ENCODE measurements at places on chromosomes 6 and 20.

DNA sequence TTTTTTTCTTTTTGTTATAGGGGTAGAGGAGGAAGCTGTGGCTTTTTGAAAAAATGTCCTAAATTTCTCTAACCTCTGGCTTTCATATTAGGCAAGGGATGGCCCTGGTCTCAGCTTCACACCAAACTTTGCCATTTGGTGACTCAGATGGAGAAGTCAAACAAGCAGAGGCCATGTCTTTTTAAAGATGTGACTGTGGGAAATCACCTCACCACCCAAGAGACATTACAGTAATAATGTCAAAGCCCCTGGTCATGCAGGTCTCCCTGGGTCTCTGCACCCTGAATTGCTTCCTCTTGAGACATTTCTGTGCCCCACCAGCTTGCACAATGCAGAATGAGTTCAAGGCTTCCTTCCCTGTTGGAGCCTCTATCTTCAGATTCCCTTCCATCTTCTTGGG, 39.5 kb upstream of the ADGRF5 start:
- DNase-seq, result no peak

GRCh38 chr6:72132851-72133250, 246.5 kb downstream of the RIMS1 start:
- no peak for DNase-seq

- no peak for DNase-seq
These were observed 47.7 kb upstream of the CST5 start for GRCh38 chr20:23926944-23927872.

GRCh38 chr6:34804543-34804942, 12.7 kb downstream of the BLTP3A start:
- DNase-seq, result no peak

DNA sequence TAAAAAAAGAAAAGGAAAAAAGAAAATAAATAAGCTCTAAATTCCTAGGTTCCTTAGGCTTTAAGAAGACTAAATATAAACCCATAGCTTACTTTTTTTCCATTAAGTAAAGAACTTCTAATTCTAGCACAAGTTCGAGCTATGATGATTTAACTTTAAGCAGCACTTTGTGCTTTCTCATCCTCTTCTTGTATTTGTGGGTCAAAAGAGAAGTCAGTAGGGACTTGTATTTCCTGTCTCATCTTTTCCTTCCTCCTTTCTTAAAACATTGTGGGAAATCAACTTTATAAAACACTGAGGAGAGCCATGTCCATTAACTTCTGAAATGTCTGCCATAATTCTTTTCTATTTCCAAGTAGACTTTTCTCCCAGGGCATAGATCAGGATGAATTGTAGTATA, 637.7 kb upstream of the CITED2 start:
- no peak for DNase-seq

GRCh38 chr20:58308680-58309527, 611 bp upstream of the RAB22A start:
- peak; percentile 12 for DNase-seq

GRCh38 chr6:105251689-105252088, 71.9 kb upstream of the POPDC3 start:
- no peak for DNase-seq

DNA sequence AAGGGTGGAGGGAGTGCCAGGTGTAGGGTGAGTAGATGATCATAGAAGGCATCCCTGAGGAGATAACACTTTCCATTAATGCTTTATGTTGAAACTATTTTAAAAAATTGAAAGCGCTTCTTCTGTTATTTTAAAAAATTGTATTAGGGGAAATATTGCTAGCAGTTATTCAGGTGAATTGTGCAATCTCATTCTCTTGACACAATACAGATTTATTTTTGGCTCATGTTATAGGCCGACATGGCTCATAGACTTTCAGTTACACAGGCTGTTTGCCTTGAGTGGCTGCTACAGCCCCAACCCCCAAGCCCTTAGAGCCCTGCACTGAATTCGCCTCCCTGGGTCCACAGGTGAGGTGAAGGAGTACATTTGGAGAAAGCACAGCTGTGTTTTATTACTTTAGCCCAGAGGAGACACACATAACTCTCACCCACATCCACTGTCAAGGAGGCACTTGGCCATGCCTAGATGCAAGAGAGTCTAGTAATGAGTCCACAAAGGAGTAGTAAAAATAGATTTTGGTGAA, 228.2 kb downstream of the RFPL4B start:
- no peak for DNase-seq

DNA sequence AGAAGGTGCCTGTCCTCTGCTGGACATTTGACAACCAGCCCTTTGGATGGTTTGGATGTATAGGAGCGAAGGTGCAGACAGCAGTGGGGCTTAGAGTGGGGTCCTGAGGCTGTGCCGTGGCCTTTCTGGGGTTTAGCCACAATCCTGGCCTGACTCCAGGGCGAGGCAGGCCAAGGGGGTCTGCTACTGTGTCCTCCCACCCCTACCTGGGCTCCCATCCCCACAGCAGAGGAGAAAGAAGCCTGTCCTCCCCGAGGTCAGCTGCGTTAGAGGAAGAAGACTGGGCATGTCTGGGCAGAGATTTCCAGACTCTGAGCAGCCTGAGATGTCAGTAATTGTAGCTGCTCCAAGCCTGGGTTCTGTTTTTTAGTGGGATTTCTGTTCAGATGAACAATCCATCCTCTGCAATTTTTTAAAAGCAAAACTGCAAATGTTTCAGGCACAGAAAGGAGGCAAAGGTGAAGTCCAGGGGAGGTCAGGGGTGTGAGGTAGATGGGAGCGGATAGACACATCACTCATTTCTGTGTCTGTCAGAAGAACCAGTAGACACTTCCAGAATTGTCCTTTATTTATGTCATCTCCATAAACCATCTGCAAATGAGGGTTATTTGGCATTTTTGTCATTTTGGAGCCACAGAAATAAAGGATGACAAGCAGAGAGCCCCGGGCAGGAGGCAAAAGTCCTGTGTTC, 1.3 kb upstream of the CDKN1A start:
- DNase-seq, result no peak

GRCh38 chr6:111973927-111974639, 79.8 kb upstream of the CCN6 start:
- peak; percentile 63 for DNase-seq

- peak; percentile 3 for DNase-seq
These were observed 38.0 kb downstream of the PKHD1 start for GRCh38 chr6:52049252-52050050.

GRCh38 chr20:55160996-55161395, 685.6 kb downstream of the DOK5 start:
- DNase-seq, result no peak

DNA sequence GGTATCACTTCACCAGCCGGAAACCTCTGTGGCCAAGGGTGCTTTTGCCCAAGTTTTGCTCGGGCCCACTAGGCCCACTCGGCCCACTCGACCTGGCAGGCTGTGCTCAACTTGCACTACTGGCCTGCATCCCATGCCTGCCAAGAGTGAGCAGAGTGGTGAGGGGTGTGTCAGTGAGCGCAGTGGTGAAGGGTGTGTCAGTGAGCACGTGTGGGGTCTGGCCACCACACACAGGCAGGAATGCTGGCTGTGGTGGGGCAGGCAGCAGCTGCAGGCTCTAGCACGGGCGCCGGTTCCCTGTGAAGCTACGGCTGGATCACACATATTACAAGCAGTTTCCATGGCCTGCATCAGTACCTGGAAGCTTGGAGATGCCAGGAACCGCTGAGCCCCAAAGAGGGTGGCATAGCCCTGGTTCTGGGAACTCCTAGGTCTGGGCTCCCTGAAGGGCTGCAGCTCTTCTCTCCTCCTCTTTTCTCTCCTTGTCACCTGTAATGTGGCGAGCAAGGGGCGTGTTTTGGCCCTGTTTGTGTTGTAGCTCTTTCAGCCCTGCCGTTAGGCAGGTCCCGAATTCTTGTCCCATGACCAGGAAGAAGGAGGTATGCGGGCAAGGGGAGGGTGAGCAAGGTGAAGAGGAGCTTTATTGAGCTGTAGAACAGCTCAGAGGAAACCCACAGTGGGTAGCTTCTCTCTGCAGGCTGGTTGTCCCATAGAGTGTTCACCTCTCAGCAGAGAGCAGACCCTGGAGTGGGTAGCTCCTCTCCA, 51.0 kb upstream of the CLDN20 start:
- DNase-seq, result no peak

DNA sequence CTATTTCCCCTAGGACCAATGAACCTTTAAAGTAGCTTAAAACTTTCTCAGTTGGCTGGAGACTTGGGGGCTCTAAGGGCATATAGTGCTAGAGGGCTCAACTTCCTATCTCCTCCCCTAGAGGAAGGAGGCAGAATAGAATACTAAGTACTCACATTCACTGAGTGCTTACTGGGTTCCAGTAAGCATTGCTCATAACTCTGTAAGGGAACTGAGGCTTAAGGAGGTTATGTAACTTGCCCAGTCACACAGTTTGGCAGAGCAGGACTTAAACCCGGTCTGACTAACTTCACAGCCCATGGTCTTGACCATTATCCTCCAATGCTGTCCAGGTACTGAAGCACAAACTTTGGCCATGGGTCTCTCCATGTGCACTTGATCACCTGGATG, 12.5 kb downstream of the SESN1 start:
- DNase-seq, result no peak

- peak; percentile 70 for DNase-seq
These were observed at the start of gene LATS1 for GRCh38 chr6:149717588-149718458. TSS of gene LATS1 (minus strand) at chr6:149718101. CDS start at chr6:149702126, 15,975 bp downstream.

GRCh38 chr20:31606804-31607639, 1.9 kb downstream of the ID1 start:
- DNase-seq, result no peak

DNA sequence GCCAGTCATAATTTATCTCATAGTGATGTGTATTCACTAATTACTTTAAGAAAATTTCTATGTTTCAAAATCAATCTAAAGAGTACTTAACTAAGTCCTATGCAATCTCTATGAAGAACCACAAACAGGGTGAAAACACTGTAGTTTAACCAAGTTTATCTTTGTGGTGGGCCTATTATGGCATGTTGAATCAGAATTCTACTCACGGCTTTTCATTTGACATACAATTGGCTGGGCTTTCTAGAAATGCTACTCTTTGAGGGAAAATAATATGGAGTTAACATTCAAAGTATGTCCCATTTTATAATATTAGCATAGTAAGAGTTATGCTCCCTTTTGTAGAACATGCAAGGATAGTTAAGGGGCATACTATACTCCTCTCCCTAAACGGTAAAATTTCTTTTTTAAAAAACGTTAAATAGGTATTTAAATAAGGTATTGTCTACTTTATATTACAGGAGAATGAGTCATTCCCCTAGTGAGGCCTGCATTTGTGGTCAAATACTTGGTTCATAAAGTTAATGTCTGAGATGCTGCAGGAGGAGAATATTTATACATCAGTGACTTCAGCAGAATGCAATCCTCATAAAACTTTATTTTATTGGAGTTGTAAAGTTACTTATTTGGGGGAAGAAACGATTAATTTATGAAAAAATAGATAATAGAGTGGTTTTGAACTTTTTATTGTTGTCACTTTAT, 1.8 kb downstream of the MOXD1 start:
- DNase-seq, result peak; percentile 51

- peak; percentile 71 for DNase-seq
These were observed 25.7 kb downstream of the TPX2 start for GRCh38 chr20:31764641-31765305.

- DNase-seq, result no peak
These were observed 31.1 kb downstream of the CDKAL1 start for GRCh38 chr6:20565342-20565741.

GRCh38 chr6:44066394-44067172, 60.7 kb downstream of the MRPL14 start:
- no peak for DNase-seq

GRCh38 chr20:20410678-20411077, 42.8 kb downstream of the INSM1 start:
- no peak for DNase-seq

GRCh38 chr6:37624121-37624520, 73.6 kb downstream of the MDGA1 start:
- no peak for DNase-seq

- no peak for DNase-seq
These were observed 58.4 kb downstream of the HIVEP2 start for GRCh38 chr6:142886431-142887170.

DNA sequence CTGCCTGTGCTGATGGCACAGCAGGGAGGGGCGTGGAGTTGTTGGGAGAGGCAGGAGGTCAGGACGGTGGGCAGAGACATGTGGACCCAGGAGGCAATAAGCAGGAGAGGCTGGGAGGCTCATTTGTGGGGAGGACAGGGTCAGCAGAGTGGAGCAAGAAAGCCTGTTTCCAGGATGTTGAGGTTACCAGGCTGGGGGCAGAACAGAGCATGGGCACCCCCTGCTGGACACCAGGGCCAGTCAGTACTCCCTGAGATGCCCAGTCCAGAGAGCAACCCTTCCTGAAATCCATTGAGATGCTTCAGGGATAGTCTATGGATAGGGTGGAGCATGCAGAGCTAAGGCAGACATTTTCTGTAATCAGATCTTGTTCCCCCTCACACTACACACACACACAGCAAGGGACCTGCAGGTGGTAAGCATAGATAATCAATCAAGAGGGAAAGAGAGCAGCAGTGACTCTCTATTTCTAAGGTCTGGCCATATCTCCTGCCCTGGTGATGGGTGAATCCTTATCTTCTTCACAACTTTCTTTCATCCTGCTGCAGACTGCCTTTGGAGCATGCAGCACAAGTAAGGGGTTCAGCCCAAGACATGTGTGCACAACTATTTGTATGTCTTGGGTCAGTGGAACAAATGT, 41.7 kb downstream of the MOCS1 start:
- peak; percentile 74 for DNase-seq

DNA sequence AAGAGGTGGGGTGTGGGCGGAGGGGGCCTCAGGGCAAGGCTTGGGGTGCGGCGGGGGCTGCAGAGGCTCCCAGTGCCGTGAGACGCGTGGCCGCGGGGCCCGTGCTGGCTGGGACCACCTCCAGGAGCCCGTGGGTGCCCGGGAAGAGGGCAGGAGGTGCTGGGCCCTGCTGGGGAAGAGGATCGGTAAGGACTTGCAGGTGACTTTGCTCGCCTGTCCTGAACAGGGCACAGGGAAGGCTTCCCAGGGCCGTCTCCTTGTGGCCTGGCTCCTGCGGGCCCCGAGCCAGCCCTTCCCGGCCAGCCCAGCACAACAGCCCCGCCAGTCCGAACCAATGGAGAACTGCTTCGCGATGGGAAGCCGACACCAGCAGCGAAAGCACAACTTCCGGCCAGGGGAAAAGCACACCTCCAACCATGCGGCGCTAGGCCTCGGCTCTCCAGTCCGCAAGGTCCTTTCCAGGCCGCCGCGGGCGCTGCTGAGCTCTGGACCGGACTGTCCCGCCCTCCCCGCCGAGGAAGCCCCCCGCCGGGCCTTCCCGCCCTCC, 32.3 kb downstream of the IRF4 start:
- DNase-seq, result no peak

DNA sequence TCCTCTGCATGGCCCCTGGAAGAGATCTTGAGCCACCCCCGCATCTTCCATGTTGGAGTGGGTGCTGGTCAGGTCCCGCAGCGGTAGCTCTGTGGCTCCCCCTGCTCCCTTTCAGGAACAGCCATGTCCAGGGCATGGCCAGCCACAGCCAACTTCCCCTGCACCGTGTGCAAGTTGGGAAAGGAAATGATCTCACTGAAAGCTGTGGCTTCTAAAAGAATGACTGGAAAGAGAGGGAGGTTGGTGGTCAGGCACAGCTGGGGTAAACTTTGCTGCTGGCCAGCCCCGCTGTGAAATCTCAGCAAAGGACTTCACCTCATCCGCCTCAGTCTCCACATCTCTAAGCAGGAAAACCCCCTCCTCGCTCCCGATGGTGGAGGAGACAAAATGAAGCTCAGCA, 153.6 kb upstream of the CST7 start:
- DNase-seq, result no peak

GRCh38 chr6:158506601-158507000, 53.3 kb upstream of the TMEM181 start:
- DNase-seq, result no peak

- peak; percentile 2 for DNase-seq
These were observed 916 bp upstream of the SUN5 start for GRCh38 chr20:33005132-33005566.
